ENCODE measurements at places on chromosomes 3 and 15.

- DNase-seq = peak; percentile 84
These were observed 253.3 kb downstream of the TJP1 start for GRCh38 chr15:29568840-29569532.

- DNase-seq = no peak
These were observed 47.9 kb upstream of the LIPC start for GRCh38 chr15:58383876-58384275.

DNA sequence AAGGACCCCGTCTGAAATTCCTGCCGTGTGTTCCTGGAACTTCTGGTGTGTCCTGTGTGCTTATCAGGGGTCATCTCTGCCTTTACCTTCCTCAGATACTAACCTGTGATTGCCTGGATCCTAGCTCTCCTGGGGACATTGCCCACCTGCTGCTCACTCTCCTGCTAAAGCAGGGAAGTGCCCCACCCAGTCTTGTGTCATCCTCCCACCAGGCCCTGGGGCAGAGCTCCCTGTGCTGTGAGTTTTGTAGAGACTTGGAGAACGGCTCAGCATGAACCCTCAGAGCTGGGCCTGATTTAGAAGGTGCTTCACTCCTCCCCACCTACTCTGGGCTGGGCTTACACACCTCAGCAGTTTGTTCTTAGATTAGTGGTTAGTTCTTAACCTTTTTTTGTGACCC, 3.8 kb upstream of the TMEM44 start:
- DNase-seq = peak; percentile 75

- DNase-seq = no peak
These were observed 2.8 kb upstream of the SUCLG2 start for GRCh38 chr3:67657192-67657591.

DNA sequence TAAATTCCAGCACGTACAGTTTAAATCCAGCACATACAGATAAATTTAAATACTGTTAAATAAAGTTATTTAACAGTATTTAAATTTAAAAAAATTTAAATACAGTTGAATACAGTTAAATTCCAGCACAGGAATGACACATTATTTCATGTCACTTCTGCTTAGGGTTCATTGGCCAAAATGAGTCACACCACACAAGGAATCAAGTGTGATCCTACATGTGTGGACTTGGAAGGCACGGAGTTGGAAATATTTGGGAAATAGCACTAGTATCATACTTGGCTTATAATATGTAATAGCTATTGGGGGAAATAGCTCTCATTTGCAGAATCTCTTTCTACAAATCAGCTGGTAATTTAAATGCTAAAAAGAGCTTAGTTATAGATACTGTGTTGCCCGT, 10.6 kb downstream of the RAB7A start:
- DNase-seq = no peak

DNA sequence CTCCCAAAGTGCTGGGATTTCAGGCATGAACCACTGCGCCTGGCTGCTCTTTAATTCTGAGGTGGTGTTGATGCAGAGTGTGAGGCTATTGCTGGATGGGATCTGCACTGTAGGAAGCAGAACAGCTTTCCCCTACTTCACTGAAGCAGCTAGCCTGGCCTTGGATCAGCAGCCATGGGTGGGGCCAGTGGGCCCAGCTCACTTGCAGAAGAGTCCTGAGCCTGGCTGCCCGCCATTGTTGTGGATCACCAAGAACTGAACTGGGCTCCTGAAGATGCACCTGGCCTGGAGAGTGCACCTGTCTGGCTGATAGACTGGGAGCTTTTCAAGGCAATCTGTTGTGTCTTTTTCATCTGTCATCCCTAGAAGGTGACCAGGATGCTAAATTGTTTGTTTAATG, 11.9 kb downstream of the TLNRD1 start:
- DNase-seq = no peak

GRCh38 chr3:14879211-14879874, 60.6 kb downstream of the FGD5 start:
- peak; percentile 93 for DNase-seq

DNA sequence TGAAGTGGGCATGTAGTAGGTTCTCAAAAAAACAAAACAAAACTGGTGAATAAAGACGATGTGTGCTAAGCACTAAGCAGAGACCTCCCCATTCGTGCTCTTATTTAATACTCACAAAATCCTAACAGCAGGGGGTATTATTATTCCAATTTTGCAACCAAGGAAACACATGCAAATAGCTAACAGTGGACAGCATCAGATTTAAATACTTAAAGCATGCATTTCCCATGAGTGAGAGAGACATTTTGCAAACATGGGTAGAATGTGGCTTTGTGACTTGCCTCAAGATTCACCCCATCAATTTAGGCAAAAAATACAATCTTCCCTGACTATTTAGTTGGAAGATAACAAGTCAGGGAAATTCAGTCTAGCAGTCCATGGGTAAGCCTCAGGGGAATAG, 946.2 kb upstream of the CFAP20DC start:
- no peak for DNase-seq

GRCh38 chr3:4231041-4231440, 72.1 kb upstream of the SETMAR start:
- no peak for DNase-seq

DNA sequence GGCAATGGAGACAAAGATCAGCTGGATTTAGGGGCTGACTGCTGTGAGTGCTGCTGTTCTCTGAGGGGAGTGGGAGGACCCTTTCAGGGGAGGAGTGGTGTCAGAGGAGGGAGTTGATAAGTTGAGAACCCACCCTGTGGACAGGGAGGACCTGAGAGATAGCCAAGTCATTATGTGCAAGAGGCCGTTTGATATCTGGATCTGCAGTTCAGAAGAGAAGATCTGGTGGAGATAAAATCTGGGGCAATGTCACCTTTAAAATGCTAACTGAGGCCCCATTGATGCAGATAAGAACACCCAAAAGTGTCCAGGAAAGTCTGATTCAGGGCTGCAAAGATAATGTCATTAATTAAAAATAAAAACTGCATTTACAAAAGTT, 256.1 kb upstream of the HES1 start:
- no peak for DNase-seq

- peak; percentile 61 for DNase-seq
These were observed 204.9 kb downstream of the CNTN4 start for GRCh38 chr3:2303566-2303965.

DNA sequence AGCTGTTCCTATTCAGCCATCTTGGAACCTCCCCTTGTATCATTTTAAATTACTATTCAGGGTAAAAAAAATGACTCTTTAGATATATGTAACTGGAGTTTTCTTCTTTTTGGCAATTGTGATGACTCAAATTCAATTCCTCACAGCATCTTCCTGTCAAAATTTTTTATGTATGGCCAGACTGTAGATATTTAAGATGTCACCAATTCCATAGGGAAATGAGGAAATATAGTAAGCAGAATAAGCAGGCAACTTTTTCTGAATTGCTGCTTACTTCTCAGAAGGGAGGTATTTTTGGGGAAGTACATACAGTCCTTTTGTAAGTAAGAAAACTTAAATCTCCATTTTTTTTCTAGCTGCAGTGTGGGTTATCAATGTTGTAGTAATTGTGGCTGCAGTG, 28.8 kb downstream of the EAF2 start:
- DNase-seq = no peak

DNA sequence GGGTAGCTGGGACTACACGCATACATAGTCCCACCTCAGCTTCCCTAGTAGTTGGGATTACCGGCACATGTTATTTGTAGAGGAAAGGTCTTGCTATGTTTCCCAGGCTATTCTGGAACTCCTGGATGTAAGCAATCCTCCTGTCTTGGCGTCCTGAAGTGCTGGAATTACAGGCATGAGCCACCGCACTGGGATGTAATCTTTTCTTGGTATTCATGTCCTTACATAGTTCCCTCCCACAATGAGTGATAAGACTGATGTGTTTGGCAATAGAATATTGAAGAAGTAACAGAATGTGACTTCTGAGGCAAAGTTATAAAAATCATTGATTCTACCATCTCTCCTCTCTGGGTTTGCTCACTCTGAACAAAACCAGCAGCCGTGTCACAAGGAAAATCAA, 22.7 kb upstream of the ALCAM start:
- no peak for DNase-seq

DNA sequence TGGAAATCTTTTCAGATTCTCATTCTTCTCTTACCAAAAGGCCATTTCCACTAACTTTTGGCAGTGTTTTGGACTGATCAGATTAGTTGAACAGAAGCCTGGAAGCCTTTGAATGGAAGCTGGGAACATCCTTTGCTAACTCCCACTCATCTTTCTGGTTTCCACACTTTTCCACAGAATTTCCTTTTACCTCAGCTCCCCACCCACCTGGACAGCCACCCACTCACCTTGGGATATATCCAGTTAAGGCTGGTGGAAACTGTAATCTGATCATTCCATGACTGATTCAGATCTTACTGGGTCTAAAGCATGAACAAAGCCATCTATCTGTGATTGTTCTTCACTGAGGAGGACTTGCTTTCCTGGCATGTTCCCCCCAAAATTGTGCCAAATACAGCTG, 119.5 kb downstream of the CCNL1 start:
- DNase-seq = no peak

DNA sequence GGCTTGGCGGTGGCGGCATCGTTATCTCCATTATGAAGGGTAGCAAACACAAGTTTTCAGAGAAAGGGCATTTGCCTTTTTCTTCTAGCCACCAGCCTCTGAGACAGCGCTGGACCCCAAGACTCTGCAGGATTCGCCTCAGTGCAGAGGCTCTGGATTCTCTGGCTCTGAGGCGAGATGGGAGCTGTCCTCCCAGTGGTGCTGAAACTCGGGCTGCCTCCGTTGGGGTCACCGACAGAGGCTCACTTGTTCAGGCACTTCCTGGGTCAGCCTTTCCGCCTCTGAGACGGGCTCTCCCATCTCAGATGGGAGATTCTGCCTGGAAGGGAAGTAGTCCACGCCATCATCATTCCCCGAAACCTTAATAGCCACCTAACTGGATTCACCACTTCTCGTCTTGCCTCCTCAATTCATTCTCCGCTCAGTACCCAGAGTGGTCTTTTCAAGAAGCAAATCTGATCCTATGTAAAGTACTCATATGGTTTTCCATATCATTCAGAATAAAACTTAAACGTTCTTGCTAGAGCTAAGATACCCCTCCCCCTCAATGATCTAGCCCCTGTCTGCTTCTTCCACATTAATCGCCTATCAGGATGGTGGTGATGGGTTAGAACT, 76.9 kb downstream of the RHCG start:
- DNase-seq = no peak

DNA sequence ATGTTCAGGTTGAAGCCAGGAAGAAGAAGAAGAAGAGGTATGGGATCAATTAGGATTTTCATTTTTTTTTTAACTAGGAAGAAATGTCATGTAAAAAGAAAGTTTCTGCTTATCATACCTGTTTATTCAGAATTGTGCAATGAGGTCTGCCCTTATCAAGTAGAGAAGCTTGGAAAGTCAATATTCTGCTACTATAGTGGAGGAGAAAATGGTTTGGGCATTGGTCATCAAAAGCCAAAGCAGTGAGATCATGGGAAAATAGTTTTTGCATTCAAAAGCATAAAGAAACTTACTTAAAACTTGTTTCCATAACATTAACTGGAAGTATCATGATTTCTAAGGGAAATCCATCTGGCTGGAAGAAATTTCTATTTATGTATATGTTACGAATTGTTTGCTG, 1239.2 kb downstream of the NSUN3 start:
- DNase-seq = no peak

DNA sequence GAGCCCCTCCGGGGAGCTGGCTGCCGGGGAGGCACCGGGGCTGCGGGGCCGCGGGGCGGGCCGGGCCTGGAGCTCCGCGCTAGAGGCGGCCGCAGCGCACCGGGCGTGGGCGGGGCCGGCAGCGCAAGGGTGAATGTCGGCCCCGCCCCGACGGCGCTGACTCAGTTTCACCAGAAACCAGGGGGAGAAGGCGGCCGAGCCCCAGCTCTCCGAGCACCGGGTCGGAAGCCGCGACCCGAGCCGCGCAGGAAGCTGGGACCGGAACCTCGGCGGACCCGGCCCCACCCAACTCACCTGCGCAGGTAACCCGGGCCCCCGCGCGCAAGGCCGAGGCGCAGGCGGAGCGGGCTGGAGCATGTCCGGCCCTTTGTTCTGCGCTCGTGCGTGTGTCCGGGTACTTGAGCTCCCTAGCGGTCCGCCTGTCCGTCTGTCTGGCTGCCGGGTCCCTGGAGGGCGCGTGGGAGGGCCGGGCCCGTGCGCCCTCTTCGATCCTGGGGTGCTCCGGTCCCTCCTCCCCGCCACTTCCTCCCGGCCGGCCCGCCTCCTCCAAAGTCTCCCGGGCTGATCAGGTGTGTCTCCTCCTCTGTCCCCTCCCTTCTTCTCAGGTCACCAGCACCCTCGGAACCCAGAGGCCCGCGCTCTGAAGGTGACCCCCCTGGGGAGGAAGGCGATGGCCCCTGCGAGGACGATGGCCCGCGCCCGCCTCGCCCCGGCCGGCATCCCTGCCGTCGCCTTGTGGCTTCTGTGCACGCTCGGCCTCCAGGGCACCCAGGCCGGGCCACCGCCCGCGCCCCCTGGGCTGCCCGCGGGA, at the start of gene SPINT1:
Gene SPINT1 (plus strand): TSS at position 164 of the 811 bp plus-strand sequence. CDS start 507 bp downstream, at position 671.
- peak; percentile 82 for DNase-seq

All from NCI-H69 (cell line).